ENCODE measurements at places on chromosomes 16 and 17.
A peak's percentile ranks its signal among the peaks of the same experiment; 100 is the strongest.

DNA sequence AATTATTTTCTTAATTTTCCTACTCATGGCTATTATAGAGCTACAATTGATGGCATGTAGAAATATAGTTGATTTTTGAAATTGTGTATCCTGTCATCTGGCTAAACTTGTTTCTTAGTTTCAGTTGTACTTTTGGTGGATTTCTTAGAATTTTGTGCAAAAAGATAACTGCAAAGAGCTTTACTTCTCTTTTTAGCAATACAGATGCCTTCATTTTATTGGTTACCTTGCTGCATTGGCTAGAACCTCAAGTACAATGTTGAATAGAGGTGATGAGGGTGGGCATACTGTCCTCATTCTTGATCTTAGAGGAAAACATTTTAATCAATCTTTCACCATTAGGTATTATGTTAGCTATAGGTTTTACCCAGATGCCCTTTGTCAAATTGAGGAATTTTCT, 67.9 kb downstream of the METRNL start:
- no peak for DNase-seq

- peak; percentile 83 for DNase-seq
These were observed 822 bp upstream of the ZSCAN10 start for GRCh38 chr16:3099732-3100499.

DNA sequence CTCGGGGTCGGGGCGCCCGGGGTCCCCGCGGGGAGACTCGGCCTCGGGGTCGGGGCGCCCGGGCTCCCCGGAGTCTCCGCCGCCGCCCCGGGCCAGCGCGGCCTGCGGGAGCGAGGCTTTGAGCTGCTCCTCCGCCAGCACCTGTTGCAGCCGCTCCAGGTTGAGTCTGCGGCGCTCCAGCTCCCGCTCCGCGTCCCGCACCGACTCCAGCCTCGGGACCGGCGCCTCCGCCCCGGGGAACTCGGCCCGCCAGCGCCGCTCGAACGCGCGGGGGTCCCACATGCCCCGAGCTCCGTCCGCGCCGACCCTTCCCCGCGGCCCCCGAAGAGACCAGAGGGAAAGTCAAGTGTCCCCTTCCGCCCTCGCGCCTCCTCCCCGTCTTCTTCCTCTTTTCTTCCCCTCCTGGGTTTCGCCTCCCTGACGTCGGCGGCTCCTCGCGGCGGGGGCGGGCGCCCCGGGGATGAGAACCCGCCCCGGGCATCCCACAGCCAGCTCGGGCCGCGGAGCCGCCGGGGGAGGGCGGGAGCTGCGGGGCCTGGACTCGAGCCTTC, 40.8 kb upstream of the BHLHA9 start:
- DNase-seq: no peak

- no peak for DNase-seq
These were observed 33.3 kb downstream of the TLE7 start for GRCh38 chr16:71408536-71408935.

GRCh38 chr17:77131904-77132303, 8.9 kb upstream of the SEC14L1 start:
- DNase-seq: peak; percentile 56

GRCh38 chr17:36921095-36921851, 16.0 kb upstream of the LHX1 start:
- DNase-seq: no peak

- DNase-seq: no peak
These were observed 200.6 kb upstream of the CIBAR2 start for GRCh38 chr16:85312642-85313525.

DNA sequence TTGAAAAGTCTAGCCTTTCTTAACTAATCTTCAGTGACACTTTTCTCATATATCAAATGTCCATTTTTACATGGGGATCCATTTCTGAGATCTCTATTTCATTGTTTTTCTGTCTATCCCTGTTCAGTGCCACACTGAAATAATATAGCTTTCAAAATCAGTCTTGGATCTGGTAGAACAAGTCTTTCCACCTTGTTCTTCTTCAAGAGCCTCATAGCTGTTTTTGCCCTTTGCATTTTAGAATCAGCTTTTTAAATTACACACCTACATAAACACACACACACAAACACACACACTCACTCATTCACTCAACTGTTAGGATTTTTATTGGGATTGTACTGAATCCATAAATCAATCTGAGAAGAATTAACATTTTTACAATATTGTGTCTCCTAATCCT, 19.2 kb downstream of the GSDMB start:
- no peak for DNase-seq

DNA sequence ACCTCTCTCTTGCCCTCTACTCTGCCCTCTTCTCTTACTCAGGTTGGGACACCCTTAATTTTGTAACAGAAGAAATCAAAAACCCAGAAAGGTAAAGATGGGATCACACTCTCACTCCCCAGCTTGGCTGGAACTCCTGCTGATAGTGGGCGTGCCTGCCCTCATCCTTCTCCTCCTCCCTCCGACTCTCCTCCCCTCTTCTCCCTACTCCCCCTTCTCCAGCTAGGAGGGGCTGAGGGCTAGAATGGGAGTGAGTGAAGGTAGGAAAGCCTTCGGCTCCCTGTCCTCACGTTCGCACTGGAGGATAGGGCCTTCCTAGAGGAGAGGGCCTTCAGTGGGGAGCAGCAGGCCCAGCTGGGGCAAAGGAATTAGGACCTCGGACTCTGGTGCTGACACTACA, 20.3 kb downstream of the SLC7A6OS start:
- DNase-seq: no peak

GRCh38 chr17:41972571-41973407, 6.2 kb downstream of the CNP start:
- DNase-seq: no peak

DNA sequence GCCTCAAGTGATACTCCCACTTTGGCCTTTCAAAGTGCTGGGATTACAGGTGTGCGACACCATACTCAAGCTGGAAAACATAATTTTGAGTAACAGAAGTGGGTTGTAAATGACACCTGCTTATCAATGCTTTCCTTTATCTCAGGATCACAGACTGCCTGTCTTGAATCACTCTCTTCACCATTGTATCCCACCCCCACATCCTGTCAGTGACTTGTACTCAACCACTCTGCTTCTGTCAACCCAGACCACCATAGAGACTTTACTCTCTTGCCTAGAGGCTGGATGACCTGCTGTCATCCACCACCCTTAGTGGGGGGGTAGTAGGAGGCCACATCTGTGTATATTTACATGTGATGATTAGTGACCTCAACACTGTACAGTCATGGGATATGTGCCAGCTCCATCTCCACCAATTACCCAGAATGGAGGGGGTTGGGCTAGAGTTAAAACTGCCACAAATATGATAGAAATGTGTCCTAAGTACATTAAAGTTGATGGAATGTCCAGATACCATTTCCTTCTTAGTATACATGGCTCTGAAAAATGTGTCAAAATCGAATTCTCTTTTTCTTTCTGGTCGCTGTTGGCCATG, 338.7 kb downstream of the GRIN2A start:
- no peak for DNase-seq

- no peak for DNase-seq
These were observed 72.9 kb downstream of the CYTH1 start for GRCh38 chr17:78709119-78709681.

DNA sequence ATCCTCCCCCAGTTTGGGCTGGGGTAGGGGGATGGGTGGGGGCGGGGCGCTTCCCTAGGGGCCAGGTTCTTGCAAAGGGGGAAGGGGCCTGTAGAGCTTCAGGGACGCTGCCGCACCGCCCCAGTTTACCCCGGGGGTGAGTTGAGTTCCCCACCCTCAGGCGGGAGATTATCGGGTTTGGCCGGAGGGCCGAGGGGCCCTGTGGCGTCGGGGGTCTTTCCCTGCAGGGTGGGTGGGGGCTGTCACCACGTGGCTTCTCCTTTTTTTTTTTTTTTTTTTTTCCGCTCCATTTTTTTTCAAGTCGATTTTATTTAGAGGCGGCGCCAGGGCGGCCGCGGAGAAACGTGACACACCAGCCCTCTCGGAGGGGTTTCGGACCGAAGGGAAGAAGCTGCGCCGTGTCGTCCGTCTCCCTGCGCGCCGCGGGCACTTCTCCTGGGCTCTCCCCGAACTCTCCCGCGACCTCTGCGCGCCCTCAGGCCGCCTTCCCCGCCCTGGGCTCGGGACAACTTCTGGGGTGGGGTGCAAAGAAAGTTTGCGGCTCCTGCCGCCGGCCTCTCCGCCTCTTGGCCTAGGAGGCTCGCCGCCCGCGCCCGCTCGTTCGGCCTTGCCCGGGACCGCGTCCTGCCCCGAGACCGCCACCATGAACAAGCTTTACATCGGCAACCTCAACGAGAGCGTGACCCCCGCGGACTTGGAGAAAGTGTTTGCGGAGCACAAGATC, at the start of gene IGF2BP1:
IGF2BP1 (plus strand) TSS at position 283 of the 724 bp plus-strand sequence; CDS start at position 644, 361 bp downstream.
- peak; percentile 50 for DNase-seq

- no peak for DNase-seq
These were observed 347.1 kb downstream of the SEC14L1 start for GRCh38 chr17:77487677-77488530.

- no peak for DNase-seq
These were observed 2.9 kb upstream of the NPIPB15 start for GRCh38 chr16:74372953-74373846.

DNA sequence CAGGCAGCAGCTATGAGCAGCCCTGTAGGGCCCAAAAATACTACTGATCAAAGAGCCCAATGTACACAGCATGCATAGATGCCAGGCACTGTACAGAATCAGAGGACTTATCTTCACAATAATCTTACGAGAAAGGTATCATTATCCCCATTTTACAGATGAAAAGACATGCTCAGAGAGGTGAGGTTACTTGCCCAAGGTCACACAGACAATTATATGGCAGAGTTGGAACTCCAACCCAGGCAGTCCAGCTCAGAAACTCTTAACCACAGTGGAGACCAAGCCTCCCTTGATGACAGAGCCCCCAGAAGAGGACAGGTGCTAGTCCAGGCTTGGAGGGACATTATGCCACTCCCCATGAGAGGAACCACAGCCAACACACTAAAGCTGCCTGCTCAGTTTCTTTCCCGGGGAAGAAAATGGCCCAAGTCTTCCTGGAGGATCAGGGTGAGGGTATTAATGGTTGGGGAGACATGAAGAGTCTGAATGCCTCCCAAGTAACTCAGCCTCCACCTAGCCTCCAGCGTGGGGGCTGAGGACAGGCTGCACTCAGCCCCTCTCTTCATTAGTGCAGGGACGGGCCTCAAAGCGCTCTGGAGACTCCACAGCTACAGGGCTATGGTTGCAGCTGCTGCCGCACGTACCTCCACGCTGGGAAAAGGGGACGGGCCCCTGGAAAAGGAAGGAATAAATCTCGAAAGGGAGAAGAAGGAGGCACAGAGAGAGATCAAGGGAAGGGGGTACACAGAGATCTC, 826 bp downstream of the UNC119 start:
- no peak for DNase-seq

DNA sequence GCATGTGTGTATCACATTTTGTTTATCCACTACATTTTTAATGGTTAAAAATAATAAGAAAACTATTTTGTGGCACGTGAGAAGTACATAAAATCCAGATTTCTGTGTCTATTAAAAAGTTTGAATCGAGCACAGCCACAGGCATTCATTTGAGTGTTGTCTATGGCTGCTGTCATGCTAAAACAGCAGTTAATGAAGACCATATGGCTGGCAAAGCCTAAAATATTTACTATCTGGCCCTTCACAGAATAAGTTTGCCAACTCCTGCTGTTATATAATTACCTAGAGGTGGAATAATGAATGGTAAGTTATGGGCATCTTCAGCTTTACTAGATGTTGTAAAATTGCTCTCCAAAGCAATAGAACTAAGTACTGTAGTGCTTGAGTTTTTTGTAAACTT, 30.5 kb downstream of the TMEM98 start:
- DNase-seq: peak; percentile 83

GRCh38 chr17:36544044-36544306, 744 bp upstream of the GGNBP2 start:
- peak; percentile 52 for DNase-seq

DNA sequence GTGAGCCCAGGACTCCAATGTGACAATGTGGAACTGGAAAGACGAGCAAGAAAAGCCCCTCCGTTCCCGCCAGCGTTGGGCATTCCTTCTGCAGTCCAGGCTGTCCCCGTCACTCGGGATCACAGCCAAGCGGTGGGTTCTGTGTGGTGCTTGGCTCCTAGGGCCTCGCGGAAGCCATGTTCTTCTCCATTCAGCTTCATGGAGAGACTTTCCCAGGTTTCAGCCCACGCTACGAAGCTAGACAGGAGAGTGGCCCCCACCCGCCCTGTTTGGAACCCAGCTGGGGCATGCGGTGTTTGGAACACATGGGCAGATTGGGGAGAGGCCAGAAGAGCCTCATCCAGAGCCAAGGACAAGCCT, 5.8 kb downstream of the LMF1 start:
- DNase-seq: no peak

- DNase-seq: no peak
These were observed 162.5 kb upstream of the CNTNAP4 start for GRCh38 chr16:76114681-76115080.

DNA sequence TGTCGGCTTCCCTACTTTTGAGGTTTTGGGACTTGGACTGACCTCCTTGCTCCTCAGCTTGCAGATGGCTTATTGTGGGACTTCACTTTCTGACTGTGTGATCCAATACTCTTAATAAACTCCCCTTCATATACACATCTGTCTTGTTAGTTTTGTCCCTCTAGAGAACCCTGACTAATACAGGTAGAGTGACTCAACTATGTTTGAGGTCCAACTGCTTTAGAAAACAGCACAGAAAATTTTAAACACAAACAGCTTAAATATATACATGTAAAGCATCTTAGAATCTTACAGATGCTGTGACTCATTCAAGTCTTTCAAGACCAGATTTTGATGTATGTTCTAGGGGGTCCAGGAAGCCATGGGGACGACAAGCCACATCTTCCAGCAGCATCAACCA, 11.7 kb downstream of the SDK2 start:
- no peak for DNase-seq

- no peak for DNase-seq
These were observed 112.6 kb upstream of the LHX1 start for GRCh38 chr17:36824678-36825101.

DNA sequence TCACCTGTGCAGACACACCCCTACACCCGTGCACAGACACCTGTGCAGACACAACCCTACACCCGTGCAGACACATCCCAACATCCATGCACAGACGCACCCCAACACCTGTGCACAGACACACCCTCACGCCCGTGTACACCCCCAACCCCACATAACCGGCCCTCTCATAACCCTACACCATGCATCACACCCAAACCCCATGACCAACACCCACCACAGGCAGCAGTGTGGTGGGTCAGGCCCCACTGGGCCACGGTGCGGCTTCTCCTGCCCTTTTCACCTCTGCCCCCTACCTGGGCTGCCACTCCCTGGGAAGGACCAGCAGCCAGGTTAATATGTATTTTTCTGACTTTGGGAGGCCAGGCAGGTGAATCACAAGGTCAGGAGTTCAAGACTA, 4.2 kb upstream of the SLC16A3 start:
- no peak for DNase-seq

GRCh38 chr16:361341-361871, 8.9 kb upstream of the AXIN1 start:
- no peak for DNase-seq

Measured in fibroblast of gingiva (primary cell).